ENCODE measurements at places on chromosomes 2 and 18.

DNA sequence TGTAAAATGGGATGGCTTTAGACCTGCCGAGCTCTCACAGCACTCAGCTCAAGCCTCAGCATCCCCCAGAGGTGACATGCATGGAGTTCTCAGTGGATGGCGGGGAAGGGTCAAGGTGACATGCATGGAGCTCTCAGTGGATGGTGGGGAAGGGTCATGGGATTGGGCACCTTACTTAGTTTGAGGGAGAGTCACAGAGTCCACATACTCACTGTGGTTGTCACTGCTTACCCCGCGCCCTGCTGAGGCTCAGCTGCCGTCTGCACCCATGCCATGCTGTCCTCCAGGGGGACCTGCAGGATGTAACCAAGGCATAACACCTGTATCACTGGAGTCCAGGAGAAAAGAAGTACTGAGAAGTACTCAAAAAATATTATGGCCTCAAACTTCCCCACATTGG is 112.2 kb upstream of the TPO start:
- no peak overlapping the region for H3K4me3 ChIP-seq
- H3K27me3 ChIP-seq = no peaks in the 10 kb centered on the region
- no peak overlapping the region for H3K27ac ChIP-seq
- H3K4me1 ChIP-seq = no peaks in the 10 kb centered on the region

- no peaks in the 10 kb centered on the region for H3K36me3 ChIP-seq
- no peaks in the 10 kb centered on the region for H3K4me1 ChIP-seq
- H3K27ac ChIP-seq = no peak overlapping the region
- DNase-seq = no peak
These were observed 191.3 kb upstream of the KCNJ3 start for GRCh38 chr2:154507186-154507585.

GRCh38 chr2:189066037-189066436 is 91.9 kb downstream of the COL3A1 start:
- H3K36me3 ChIP-seq = no peaks in the 10 kb centered on the region
- no peaks in the 10 kb centered on the region for H3K27me3 ChIP-seq
- no peak overlapping the region for H3K27ac ChIP-seq
- H3K4me3 ChIP-seq = no peak overlapping the region
- H3K4me1 ChIP-seq = no peaks in the 10 kb centered on the region
- DNase-seq = no peak

DNA sequence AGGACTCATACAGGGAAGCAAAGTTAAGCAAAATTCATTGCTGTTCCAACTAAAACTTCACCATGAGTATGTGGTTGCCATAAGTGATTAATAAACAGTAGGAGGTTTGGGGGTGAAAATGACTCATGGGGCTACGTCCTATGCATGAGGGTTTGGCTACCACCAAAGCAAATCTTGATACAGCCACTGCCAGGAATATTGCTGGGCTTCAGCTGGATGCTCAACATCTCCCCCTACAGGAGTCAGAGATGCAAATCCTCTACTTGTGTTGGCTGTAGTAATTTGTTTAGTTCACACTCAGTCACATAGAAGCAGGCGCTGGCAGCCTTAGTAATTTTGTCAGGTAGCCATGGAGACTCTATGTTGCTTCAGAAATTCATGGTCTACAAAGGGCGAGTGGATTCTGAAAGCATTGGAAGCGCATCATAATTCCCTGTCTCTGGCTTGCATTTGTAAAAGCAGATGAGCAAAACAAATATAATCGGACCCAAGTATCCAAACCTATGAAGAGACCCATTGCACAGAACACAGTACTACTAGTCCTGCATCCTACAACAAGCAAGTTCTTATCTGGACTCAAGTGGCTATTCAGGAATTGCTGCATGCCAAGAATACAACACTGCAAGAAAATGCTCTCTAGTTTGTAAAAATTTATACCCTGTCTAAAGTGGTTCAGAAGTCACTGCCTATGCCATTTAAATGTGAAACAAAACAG is 76.0 kb downstream of the CD28 start:
- DNase-seq = peak; percentile 30
- H3K4me3 ChIP-seq = no peak overlapping the region
- no peaks in the 10 kb centered on the region for H3K27me3 ChIP-seq
- H3K4me1 ChIP-seq = no peaks in the 10 kb centered on the region

GRCh38 chr2:144424559-144425240 is 95.2 kb downstream of the ZEB2 start:
- no peak overlapping the region for H3K27ac ChIP-seq
- no peaks in the 10 kb centered on the region for H3K36me3 ChIP-seq
- no peak overlapping the region for H3K4me3 ChIP-seq
- no peaks in the 10 kb centered on the region for H3K27me3 ChIP-seq
- H3K4me1 ChIP-seq = peaks cover 4% of the 10 kb centered on the region

GRCh38 chr2:204049635-204050034 is 113.1 kb downstream of the ICOS start:
- no peaks in the 10 kb centered on the region for H3K27me3 ChIP-seq
- H3K4me1 ChIP-seq = no peaks in the 10 kb centered on the region
- no peak overlapping the region for H3K27ac ChIP-seq
- no peaks in the 10 kb centered on the region for H3K36me3 ChIP-seq

DNA sequence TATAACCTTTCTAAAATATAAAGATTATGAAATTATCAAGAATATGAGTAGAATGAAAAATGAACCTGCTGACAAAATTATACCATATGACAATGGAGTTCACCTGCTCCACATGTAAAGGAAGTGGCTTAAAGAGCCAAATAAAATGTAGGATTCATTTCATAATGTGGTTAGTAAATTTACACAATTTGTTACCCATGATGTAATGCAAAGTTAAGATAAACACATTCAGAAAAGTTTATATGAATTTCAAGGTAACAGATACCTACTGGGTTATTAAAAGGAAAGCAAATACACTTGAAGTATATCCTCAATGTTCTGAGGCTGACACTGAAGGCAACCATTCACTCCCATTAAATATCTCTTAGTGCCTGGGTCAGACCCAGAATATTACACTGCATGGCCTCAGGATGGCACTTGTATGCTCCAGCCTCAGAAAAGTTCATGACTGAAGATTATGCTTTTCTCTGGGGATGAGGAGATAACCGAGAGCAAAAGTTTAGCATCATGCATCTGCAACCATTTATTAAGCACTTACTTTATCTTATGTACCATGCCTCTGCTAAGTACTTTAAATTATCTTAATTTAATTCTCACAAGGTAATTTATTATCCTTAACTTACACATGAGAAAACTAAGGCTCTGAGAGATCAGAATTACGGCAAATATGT is 6.2 kb downstream of the STRN start:
- H3K36me3 ChIP-seq = no peaks in the 10 kb centered on the region
- H3K4me3 ChIP-seq = no peak overlapping the region
- H3K27me3 ChIP-seq = no peaks in the 10 kb centered on the region

GRCh38 chr2:147460155-147460554 is 384.7 kb upstream of the ACVR2A start:
- H3K27ac ChIP-seq = no peak overlapping the region
- DNase-seq = no peak
- no peak overlapping the region for H3K4me3 ChIP-seq
- no peaks in the 10 kb centered on the region for H3K36me3 ChIP-seq
- H3K4me1 ChIP-seq = peaks cover 12% of the 10 kb centered on the region

- H3K4me3 ChIP-seq = no peak overlapping the region
- H3K27ac ChIP-seq = no peak overlapping the region
- no peaks in the 10 kb centered on the region for H3K27me3 ChIP-seq
These were observed 87.8 kb upstream of the RAB6C start for GRCh38 chr2:129891341-129892320.

DNA sequence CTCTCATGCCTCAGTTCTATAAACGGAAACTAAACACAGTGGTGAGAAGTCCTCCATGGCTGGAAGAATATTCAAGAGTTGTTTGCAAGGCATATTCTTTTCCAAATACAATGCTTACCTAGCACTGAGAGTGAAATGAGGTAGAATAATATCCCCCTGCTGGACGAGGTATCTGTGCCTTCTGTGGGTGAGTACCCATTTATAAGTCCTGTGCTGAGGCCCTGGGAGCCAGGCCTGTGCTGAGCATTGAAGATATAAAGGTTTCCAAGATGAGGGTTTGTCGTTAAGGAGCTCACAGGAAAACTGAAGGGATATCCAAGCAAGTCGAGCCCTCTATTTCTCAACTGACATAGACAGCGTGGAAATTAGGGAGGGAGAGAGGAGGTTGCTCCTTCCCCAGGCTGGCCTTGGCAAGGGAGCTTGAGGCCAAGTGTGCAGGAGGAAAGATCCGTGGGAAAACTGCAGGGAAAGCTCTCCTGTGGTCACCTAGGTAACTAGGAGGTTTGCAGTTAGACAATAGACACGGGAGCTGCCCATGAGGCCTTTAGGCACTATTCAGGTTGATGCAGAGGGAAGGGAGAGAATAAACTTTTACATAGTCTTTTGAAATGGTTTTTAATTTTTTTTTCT is 17.6 kb downstream of the PTPRM start:
- no peak overlapping the region for H3K27ac ChIP-seq
- peaks cover 4% of the 10 kb centered on the region for H3K4me1 ChIP-seq
- no peak overlapping the region for H3K4me3 ChIP-seq
- no peak for DNase-seq
- H3K27me3 ChIP-seq = no peaks in the 10 kb centered on the region
- no peaks in the 10 kb centered on the region for H3K36me3 ChIP-seq

- H3K27ac ChIP-seq = no peak overlapping the region
- H3K27me3 ChIP-seq = no peaks in the 10 kb centered on the region
- H3K4me3 ChIP-seq = no peak overlapping the region
- no peak for DNase-seq
- no peaks in the 10 kb centered on the region for H3K4me1 ChIP-seq
- H3K36me3 ChIP-seq = no peaks in the 10 kb centered on the region
These were observed 125.6 kb downstream of the CTNNA2 start for GRCh38 chr2:79638410-79638809.

DNA sequence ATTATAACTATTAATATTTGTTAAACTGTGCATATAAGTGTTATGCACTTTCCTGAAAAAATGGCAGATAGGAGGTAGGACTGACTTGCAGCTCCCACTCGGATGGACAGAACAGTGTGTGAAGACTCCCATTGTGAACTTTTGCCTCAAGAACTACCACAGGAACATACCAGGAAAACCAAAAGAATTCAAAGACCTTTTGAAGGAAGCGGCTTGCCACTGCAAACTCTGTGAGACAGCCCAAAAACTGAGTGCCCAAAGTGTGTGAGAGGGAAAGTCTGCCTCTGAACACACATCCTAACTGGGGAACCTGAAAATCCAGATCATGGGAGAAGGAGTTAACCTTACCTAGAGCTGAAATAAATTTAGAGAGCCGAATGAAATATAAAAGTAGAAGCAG is 171.0 kb downstream of the ZBTB7C start:
- no peaks in the 10 kb centered on the region for H3K36me3 ChIP-seq
- no peaks in the 10 kb centered on the region for H3K4me1 ChIP-seq
- H3K27me3 ChIP-seq = no peaks in the 10 kb centered on the region
- no peak overlapping the region for H3K4me3 ChIP-seq

- no peaks in the 10 kb centered on the region for H3K36me3 ChIP-seq
- H3K27me3 ChIP-seq = no peaks in the 10 kb centered on the region
- no peak for DNase-seq
- no peaks in the 10 kb centered on the region for H3K4me1 ChIP-seq
- H3K27ac ChIP-seq = no peak overlapping the region
These were observed 96.0 kb downstream of the SOS1 start for GRCh38 chr2:39024833-39025232.

DNA sequence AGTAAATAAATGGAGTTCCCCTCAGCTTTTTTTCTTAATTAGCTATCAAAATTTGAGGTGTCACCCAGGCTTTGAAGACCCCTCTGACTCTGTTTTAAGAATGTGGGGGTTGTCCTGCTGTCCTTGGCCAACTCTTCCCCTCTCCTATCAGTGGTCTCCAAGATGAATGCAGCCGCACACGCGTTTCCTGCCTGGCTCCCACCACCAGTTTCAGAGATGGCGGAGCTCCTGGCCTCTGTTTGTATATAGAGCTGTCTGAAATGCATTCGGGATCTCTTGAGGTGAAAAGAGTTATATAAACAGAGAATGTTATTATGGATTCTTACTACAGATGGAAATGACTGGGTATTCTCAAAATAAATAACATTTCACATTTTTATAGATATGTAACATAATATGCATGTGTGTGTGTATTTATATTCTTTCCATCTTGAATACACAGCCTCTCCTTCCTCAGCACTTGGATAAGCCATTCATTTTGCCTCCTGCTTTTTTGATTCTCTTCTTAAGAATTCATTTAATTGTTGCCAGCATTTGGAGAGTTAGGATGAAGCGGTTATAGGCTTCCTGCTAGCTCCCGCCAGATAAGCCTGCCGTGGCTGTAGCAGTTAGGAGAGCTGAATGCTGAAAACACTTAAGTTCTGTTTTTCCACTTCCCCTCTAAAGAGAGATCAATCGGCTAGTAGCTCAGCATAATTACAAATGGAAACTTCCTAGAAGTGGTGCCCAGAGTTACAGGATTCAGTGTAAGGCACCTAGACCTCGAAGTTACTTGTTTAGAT is 659.3 kb upstream of the FANCL start:
- H3K4me1 ChIP-seq = no peaks in the 10 kb centered on the region
- no peak for DNase-seq
- no peaks in the 10 kb centered on the region for H3K27me3 ChIP-seq
- H3K27ac ChIP-seq = no peak overlapping the region
- no peaks in the 10 kb centered on the region for H3K36me3 ChIP-seq

DNA sequence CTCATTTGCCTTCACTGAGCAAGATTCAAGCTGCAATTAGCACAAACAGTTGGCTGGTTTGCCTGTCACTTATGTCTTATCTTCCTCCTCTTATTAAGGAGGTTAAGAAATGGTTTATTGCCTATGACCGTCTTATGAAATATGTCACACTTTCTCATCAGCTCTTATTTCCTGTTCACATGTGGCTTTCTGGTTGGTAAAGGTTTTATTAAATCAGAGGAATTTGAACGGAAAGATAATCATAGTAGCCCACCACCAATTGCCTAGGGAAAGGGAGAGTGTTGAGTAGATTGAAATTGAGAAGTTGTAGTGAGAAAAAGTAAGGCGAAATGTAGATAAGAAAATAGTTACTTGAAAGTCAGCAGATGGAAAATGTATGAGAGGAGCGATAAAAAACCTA is 4.2 kb upstream of the IL1R1 start:
- H3K27ac ChIP-seq = no peak overlapping the region
- peaks cover 3% of the 10 kb centered on the region for H3K4me1 ChIP-seq
- no peaks in the 10 kb centered on the region for H3K36me3 ChIP-seq
- no peak overlapping the region for H3K4me3 ChIP-seq

GRCh38 chr2:150705767-150706166 is 218.3 kb upstream of the RND3 start:
- H3K36me3 ChIP-seq = no peaks in the 10 kb centered on the region
- H3K4me1 ChIP-seq = no peaks in the 10 kb centered on the region
- DNase-seq = no peak
- H3K4me3 ChIP-seq = no peak overlapping the region

GRCh38 chr2:8515864-8516533 is 165.9 kb upstream of the ID2 start:
- DNase-seq = peak; percentile 23
- no peaks in the 10 kb centered on the region for H3K36me3 ChIP-seq
- H3K27ac ChIP-seq = no peak overlapping the region

GRCh38 chr2:176536439-176537133 is 267.3 kb downstream of the MTX2 start:
- H3K36me3 ChIP-seq = no peaks in the 10 kb centered on the region
- no peak for DNase-seq
- H3K27ac ChIP-seq = no peak overlapping the region
- no peak overlapping the region for H3K4me3 ChIP-seq
- no peaks in the 10 kb centered on the region for H3K4me1 ChIP-seq
- no peaks in the 10 kb centered on the region for H3K27me3 ChIP-seq

Measured in pancreas (tissue), 10 donors.